ENCODE measurements at places on chromosomes 16 and 17. TPM values are rescaled to one million over a fixed set of nuclear protein-coding genes. Genes with fewer than 3 reads are reported as not detected.

BCL6B gene
- 7.3 TPM for total RNA-seq

DNA sequence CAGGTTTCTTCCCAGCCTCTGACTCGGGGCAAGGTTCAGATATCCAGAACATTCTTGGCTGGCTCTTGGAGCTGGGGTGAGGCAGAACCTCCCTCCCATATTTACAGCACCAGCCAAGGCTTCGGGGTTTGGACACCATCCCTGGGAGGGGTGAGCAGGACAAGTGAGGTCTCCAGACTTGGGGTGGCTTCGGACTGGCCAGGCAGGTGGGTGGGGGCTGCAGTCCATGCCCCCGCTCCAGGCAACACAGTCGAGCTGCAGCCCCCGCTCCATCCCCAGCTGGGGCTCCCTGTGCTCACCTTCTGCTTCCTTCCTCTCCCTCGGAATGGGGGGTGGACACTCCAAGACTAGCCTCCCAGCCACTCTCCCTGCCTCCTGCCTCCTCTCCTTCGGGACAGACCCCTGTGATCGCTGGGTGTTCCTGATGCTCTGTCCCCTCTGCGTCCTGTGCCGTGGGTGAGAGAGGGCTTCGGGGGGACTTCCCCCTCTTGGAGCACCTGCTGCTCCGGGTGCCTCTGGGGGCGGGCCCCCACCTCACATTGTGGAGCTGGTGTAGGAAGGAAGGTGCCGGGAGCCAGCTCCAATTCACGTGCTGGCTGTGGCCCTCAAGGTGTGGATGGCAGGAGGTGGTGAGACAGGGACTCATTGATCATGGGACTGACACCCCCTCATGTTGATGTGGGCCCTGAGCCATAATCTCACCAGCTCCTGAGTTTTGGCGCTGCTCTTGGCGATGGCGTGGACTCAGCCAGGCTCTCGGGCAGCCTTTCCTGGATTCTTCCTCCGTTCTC is 189.2 kb downstream of the SEC14L1 start:
- H3K4me3 ChIP-seq, result no peak overlapping the region
- no peak overlapping the region for H3K27ac ChIP-seq
- peak; percentile 37 for DNase-seq

DNA sequence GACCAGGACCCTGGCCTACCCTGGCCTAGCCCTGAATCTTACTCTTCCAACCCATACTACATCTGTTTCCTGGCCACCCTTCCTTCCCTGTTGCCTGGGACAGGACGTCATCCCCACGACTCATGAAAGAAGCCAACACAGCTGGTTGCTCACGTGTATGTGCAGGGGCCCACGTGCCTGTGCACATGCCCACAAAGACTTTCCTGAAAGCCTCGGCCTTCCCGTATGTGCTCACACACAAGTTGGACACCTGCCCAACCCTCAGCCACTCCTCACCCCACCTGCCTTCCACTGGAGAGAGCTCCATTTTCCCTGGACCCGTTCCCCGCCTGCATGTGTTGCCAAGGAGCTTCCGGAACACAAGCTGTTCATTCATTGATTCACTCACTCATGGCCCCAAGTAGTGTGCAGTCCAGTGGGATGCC is 7.0 kb downstream of the PLXDC1 start:
- H3K36me3 ChIP-seq, result no peaks in the 10 kb centered on the region
- no peak overlapping the region for H3K4me3 ChIP-seq
- no peaks in the 10 kb centered on the region for H3K4me1 ChIP-seq
- H3K27me3 ChIP-seq, result no peaks in the 10 kb centered on the region
- peak; percentile 70 for DNase-seq

LGALS9B gene
- 25.8 TPM for total RNA-seq

DNA sequence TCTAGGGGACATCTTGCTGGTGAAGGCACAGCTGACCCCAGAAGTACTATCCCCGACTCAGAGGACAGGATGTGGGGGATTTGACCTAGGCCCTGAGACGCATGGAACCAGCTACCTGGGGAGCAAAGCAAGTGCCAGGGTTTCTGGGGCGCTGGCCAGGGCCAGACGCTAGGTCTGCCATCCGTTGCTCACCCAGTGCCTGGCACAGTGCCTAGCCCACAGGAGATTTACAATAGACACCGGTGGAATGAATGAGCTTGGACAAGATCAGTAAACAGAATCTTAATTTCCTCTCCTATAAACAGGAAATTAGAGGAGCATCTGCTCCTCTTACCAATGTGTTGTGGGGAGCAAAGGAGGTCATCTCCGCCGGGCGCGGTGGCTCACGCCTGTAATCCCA is 5.0 kb downstream of the RPRML start:
- H3K4me3 ChIP-seq, result no peak overlapping the region
- DNase-seq, result no peak
- H3K4me1 ChIP-seq, result peaks cover 7% of the 10 kb centered on the region
- no peak overlapping the region for H3K27ac ChIP-seq
- H3K27me3 ChIP-seq, result peaks cover 21% of the 10 kb centered on the region

- no peak for DNase-seq
- no peaks in the 10 kb centered on the region for H3K27me3 ChIP-seq
- no peaks in the 10 kb centered on the region for H3K4me1 ChIP-seq
- H3K4me3 ChIP-seq, result no peak overlapping the region
- H3K27ac ChIP-seq, result no peak overlapping the region
- no peaks in the 10 kb centered on the region for H3K36me3 ChIP-seq
These were observed 254.5 kb downstream of the FTO start for GRCh38 chr16:53958341-53958880.

- no peaks in the 10 kb centered on the region for H3K36me3 ChIP-seq
- no peak overlapping the region for H3K27ac ChIP-seq
- DNase-seq, result no peak
These were observed 4.7 kb upstream of the CDT1 start for GRCh38 chr16:88798772-88799455.

PRSS21 gene
- 1.1 TPM for total RNA-seq

DNA sequence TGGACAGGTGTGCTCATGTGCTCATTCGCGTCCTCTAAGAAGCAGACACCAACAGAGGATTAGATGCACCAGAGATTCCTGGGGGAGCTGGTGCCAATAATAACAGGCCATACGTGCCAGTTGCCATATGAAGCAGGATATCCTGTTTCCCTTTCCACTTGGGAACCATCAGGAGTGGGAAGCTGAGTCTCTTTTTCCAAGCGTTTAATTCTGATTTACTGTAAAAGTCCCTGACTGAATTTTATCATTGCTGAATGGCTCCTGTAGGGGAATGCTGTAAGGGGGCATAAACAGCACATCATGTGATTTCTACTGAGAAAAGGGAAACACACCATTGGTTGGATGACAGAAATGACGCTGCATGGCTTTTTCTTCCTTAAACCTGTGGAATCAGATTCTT is 113.3 kb downstream of the IRF8 start:
- H3K36me3 ChIP-seq, result no peaks in the 10 kb centered on the region
- H3K27ac ChIP-seq, result no peak overlapping the region
- no peaks in the 10 kb centered on the region for H3K4me1 ChIP-seq
- no peaks in the 10 kb centered on the region for H3K27me3 ChIP-seq

- H3K27ac ChIP-seq, result no peak overlapping the region
- no peaks in the 10 kb centered on the region for H3K27me3 ChIP-seq
- no peak for DNase-seq
These were observed 182.7 kb downstream of the RPTOR start for GRCh38 chr17:80727409-80727755.

KRTAP1-1 gene
- total RNA-seq, result not detected

FBXO39 gene
- total RNA-seq, result not detected

All from colonic mucosa (tissue), 4 donors.